Occipital lobe (tissue), 3 donors: ENCODE measurements at places on chromosomes 16 and 17.

DNA sequence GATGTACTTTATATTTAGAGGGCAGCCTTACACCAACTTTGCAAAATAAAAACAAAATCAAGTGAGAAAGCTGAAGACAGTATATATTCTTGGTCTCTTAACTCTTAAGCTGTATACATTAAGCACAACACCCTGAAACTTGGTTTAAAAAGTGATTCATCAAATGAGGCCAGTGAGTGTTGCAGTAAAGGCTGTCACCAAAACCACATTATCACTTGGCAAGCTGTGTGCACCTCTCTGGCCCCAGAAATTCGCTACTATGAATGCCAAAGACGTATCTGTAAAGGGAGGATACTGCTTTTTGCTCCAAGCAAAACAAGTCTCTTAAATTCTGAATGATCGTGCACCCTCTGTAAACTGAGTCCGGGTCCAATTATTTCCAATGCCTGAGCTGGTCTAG, 163.9 kb downstream of the ZFHX3 start:
- no peak for DNase-seq

- DNase-seq: no peak
Measured at GRCh38 chr16:21986692-21987246, 14.1 kb downstream of the PDZD9 start.

DNA sequence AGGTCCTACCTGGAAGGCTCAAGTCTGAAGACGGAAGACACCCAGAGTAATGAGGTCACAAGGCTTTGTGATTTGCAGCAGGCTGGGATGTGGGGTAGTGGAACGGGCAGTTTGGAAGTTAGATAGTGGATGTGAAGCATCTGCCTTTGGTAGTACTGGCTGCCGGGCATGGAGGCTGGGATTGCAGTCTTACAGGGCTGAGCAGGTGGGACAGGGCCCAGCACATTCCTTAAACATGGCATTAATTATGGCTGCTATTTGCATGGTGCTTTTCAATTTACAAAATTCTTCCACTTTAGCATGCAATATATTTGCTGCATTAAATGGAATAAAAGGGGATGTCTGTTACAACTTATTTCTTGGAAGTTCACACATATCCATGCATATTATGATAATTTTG, 161.2 kb downstream of the UTP18 start:
- DNase-seq: no peak

GRCh38 chr16:2237493-2238149, 1.4 kb downstream of the DNASE1L2 start:
- DNase-seq: no peak

DNA sequence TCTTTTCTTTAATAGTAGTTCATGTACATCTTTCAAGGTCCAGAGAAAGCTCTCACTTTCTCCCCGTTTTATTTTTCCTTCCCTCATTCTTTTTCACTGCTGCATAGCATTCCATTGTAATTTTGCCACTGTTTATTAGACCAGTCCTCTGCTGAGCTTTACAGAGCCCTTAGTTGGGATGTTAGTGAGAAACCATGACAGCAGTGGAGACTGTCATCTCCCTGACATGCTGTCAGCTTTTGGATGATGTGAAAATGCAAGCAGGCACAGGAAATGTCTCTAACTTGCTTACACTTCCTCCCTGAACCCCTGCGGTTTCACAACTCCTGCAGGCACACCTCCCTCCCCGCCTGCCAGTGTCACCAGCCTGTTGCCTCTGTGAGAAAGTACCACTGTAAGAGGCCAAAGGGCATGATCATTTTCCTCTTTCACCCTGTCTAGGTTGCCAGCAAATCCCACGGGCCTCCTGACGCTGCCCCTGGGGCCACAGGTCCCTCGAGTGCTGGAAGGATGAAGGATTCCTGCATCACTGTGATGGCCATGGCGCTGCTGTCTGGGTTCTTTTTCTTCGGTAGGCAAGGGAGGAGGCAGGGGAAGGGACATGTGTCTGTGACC, at the start of gene ITGAL:
Gene ITGAL, plus strand, starts transcription at position 415 of the 615 bp plus-strand sequence. Its CDS starts 96 bp downstream, at position 511.
- no peak for DNase-seq

- no peak for DNase-seq
Measured at GRCh38 chr17:81052199-81052997, 17.4 kb downstream of the BAIAP2 start.

GRCh38 chr16:1913327-1914083, 4.7 kb downstream of the HS3ST6 start:
- DNase-seq: no peak
